ENCODE measurements at places on chromosomes 6 and 20.

DNA sequence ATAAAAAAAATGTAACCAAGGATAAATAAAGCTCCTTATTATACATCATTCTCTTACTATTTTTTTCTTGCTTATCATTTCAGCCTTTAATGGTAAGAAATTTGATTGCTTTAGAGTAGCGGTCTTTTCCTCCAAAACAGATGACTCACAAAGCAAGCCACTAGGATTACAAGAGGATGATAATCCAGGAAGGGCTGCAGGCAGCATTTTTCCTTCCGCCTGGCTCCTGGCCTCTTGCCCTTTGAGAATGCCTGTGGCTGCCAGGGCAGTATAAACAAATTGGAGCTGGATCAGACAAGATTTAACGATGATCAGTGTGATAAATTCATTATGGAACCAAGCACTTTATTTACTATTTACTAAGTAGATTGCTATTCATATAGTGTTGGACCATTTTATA lies 9.7 kb upstream of the FBXL4 start:
- no peak for DNase-seq

DNA sequence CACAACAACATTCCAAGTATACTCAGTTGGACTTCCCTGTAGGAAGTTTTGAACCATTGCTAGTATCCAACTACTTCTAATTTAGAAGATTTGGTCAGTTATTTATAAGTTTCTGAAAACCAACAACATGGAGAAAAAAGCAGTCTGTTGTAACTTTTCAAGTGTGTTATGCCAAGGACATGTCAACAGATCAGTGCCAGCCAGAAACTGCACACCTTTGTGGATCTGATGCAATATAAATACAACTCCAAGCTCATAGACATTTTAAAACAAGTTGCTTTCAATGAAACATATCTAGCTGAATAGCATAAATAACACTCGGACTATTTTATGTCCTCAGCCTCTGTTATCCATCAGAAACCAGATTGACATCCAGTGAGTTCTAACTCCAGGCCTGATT lies 58.3 kb upstream of the CARMIL1 start:
- no peak for DNase-seq

GRCh38 chr6:165758441-165758840 lies 95.4 kb upstream of the PDE10A start:
- no peak for DNase-seq

DNA sequence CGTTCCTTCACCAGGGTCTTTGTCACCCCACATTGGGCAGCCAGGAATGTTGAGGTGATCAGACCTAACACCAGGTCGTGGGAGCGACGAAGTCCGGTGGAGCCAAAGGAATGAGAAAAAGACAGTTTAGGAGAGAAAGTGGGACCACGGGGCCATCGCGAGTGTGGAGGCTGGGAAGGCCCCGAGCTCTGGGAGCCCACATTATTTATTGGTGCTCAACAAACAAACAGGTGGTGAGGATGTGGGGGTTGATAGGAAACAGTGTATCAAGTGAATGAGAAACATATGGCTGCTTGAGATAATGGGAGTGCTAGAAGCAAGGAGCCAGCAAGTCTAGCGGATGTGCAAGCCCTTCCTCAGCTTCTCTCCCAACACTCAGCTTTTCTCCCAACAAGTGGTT lies 287.1 kb upstream of the SGK1 start:
- DNase-seq = no peak

GRCh38 chr6:80271074-80271473 lies 164.6 kb downstream of the BCKDHB start:
- no peak for DNase-seq

DNA sequence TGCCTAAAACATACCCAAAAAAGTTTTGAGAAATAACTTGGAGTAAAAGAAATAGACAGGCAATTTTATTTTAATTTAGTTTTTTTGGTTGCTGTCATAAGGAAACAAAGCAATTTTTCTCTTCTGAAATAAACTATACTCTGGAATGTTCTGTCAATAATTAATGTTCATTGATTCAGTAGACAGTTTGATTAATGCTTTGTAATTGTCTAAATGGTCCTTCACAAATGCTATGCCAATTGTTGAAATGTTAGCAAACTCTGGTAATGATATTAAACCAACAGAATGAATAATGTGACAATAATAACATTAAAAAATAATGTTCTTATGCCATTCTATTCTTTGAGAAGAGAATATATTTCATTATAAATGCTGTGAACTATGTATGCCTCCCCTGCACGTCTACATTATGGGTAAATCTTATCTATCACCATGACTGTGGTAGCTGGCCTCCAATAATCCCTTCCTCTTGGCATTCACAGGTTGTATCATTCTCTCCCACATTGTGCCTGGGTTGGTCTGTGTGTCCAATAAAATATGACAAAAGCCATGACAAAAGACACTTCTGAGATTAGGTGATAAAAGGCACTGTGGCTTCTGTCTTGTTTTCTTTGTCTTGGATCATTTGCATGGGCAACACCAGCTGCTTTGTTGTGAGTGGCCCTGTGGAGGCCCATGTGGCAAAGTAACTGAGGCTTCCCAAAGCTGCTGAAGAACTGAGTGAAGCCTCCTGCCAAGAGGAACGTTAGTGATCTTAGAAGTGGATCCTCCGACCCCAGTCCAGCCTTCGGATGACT lies 25.1 kb downstream of the IL20RA start:
- no peak for DNase-seq

- DNase-seq = no peak
These were observed 58.4 kb downstream of the ANKEF1 start for GRCh38 chr20:10093087-10093591.

GRCh38 chr20:35240811-35241293 lies 14.4 kb downstream of the MMP24 start:
- no peak for DNase-seq

GRCh38 chr6:112592159-112592558 lies 245.0 kb downstream of the RFPL4B start:
- no peak for DNase-seq

DNA sequence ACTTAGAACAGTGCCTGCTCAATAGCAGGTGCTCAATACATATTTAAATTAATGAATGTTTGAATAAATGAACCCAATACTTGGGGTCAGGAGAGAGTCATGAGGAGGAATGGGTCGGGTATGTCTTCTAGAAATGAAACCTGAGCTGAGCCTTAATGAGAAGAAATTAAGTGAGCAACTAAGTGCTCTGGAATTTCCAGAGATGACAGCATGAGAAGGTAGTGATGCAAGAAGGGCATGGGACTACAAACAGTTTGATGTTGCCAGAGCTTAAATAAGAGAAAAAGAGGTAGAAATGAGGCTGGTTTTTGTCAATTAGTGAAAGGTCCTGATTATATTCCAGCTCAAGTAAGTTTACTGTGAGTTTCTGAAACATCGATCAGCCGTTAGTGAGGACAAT lies 82.9 kb downstream of the PDE10A start:
- no peak for DNase-seq

DNA sequence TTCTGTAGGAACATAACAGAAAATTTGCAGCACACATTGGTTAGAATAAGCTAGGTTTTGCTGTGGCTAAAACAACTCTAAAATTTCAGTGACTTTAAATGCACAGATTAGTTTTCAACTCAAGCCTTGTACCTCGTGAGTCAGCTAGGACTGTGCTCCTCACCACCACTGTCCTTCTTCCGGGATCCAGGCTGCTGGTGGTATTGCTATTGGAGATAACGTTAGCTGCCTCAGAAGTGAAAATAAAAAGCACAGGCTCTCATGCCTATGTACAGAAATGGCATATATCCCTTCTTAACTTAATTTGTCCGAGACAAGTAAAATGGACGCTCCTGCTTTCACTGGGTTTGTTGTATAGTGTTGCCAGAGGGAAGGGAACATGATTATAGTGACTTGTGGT lies 931.1 kb upstream of the EYS start:
- DNase-seq = no peak

DNA sequence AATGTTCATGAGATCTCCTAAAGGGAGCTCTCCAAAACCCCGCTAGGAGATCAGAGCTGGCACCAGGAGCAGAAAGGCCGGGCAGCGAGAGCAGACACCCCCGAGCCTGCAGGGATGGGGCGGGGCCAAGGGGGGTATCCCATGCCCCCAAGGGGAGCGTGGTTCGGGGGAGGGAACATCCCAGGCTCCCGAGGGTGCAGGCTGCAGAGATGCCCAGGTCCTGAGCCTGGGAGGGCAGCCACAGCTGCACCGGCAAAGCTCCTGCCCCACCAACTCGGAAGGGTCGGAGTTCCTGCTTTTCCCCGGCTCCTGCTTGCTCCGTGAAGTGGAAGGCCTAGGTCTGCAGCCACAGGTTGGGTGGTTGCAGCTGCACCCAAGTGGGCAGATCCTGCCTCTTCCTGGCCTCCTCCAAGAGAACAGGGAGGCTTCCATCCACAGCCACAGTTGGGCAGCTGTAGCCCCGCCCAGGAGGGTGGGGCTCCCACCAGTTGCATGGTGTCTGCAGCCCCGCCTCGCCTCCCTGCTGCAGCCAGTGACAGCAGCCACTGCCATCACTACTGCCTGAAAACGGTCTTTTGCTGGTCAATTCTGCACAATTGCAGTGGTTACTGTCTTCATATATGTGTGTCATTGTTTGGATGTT lies 13.4 kb upstream of the GMNN start:
- DNase-seq = no peak

- DNase-seq = no peak
These were observed 88.1 kb downstream of the GCLC start for GRCh38 chr6:53456809-53457208.

DNA sequence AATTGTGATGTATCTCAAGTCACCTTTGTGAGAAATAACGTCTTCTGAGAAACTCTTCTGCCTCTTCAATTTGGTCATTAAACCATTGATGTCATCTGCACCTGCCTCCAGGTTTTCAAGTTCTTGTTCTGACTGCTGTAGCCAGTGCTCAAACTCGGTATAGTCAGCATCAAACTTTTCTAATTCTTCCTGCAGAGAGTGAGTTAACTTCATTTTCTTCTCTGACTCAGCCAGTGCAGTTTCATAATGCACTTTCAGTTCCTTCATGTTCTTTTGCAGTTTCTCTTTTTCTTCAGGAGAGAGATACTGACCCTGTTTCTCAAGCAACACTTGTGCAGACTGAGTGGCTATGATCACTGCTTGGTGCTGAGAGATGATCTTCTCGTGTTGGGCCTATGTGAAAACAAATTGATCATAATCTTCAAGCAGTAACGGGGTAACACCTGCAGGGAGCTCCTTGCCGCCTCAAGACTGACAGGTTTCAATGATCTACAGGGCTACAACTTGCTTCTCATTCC lies 48.8 kb downstream of the DST start:
- no peak for DNase-seq

DNA sequence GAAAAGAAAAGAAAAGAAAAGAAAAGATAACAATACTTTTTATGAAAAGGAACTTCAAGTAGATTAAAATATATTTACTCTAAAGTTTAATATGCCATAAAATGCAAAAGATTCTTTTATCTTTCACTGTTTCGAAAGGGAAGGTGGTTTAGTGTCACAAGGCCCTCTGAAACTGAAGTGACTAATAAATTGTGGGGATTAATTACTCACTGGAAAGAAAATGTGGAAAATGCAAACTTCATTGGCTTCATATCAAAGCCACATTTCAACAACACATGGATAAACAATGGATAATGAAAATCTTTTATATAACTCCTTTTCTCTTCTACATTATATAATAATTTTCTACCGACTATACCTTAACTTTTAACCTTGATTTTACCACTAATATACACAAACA lies 320.5 kb upstream of the RSPO3 start:
- DNase-seq = no peak

DNA sequence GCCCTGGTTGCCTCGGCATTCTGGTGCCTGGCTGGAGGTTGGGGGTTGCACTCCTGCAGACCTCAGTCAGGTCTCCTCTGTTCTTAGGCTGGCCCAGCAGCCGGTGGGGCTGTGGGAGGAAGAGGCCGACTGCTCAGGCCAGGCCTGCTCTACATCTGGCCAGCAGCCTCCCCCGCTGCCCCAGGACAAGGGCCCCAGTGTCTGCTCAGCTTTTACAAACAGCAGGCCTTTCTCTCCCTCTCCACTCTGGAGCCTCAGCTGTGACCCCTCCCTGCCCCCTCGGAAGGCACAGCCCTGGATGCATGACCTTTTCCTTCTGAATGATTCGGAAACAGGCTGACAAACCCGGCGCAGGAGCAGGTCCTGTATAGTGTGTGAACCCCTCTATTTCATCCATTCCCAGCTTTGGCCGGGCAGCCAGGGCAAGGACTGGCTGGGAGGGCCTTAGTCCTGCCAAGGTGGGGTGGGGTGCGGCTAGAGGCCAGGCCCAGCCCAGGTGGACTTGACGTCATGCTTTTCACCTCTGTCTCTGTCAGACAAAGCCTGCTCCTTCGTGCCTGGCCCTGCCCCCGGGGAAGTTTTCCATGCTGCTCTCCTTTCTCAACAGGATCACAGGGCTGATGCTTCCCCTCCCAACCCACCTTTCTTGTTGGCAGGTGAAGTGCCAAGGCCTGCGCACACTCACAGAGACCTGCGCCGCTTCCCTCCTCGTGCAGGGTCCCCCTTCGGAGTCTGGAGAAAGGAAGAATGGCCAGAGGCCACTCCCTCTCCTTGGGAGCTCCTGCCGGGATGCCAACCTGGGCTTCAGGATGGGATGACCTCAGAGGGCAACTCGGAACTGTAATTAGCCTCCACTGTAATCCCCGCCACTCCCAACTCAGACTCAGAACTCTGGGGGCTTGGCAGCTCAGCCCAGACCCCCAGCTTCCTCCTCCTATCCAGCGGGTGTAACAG lies 10.1 kb upstream of the ITPR3 start:
- DNase-seq = no peak

DNA sequence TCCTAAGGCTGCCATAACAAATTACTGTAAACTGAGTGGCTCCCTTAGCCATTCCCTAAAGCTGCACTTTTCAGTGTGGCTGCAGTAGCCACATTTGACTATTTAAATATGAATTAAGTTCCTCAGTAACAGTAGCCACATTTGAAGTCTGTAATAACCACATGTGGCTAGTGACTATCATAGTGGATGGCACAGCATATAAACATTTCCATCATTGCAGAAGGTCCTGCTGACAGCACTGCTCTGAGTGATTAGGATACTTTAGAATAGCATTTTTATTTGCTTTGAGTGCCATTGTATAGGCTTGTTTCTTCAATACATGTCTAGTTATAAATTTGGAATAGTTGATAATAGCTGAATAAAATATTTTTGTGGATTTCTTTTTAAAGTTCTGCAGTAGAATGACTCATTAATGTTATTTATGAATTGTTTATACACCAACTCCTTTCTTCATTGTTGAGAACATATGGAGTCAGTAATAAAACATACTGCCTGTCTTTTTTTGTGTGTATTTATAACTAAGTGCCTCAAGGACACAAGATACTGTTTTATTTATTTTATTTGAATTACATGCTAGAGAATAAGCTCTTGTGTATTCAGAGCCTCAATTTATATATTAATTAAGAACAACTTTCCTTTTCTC lies 217.2 kb downstream of the CDKAL1 start:
- no peak for DNase-seq

GRCh38 chr6:26017632-26017966 lies 55.0 kb downstream of the TRIM38 start:
- peak; percentile 64 for DNase-seq

DNA sequence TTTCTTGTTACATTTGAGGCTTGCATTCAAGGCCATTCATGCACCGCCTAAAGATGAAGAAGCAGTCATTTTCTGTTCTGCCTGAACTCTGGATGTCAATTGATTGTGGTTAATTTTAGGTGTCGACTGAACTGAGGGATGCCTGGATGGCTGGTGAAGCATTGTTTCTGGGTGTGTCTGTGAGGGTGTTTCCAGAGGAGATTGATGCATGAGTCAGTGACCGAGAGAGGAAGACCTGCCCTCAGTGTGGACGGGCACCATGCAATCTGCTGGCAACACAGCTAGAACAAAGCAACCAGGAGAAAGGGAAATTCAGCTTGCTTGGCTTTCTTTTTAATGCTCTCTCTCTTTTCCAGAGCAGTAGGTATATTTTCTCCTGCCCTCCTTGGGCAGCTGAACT lies 164.1 kb upstream of the ECI2 start:
- DNase-seq = no peak

- no peak for DNase-seq
These were observed 66.3 kb downstream of the ATXN1 start for GRCh38 chr6:16694781-16695578.
